ENCODE measurements at places on chromosomes 12 and 14.

DNA sequence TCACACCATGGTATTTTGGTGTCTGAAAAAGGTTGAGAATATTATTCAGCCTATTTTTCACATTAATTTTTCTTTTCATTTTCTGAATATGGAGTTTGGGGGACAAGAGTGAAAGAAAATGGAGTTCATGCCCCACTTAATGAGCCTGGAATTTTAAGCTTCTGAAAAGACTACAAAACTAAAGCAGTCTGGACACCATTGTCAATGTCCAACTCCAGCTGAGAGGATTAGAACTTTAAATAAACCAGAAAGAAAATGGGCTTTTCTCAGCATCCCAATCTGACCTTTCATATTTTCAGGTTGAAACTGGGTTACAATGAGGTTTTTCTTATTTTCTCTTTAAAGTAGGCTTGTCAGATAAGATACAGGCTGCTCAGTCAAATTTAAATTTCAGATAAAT lies 207.7 kb downstream of the SLC6A15 start:
- DNase-seq = no peak

DNA sequence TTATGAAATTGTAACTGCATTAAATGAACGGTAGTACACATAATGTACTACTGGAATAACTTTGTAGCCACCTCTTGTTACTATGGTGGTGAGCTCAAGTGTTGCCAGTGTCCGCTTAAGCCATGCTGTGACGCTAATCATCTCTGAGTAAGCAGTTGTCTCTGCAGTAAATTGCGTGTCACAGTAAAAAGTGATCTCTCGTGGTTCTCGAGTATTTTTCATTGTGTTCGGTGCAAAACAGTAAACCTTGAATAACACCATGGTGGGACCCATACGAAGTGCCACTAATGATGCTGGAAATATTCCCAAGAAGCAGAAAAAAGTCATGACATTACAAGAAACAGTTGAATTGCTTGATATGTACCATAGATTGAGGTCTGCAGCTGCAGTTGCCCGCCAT lies 524.8 kb downstream of the SOX5 start:
- no peak for DNase-seq

- DNase-seq = no peak
Measured at GRCh38 chr14:37179896-37180502, 7.6 kb upstream of the SLC25A21 start.

DNA sequence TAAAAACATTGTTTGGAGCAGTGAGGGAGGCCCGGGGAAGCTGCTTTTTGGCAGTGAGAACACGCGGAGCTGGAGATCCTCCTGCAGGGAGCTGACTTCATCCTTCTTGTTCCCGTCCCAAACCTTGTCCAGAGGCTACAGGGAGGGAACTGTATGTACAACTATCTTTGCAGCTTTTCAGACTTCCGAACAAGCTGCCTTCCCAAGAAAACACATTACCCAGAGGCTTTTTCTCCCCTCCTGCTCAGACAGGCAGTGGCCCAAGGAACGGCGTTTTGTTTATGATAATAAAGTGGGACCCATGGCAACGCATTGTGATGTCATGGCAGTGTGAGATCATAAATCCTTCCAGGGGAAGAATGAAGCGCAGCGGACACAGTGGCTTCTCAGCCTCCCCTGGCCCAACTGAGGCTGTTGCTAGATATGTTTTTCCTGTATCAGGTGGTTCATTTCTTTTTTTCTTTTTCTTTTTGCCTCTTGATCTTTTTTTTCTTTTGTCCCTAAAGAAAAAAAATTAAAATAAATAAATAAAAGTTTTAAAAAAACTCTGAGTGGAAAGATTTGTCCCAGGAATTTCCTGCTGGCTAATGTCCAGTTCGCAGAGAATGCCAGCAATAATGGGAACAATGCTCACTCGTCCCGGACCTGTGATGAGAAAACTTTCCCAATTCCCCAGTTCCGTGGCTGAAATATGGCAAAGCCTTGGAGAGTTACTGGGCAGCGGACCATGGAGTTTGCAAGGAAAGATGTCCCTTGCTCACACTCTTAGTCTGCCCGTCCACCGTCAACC lies 103.4 kb upstream of the MAP1LC3B2 start:
- DNase-seq = no peak

GRCh38 chr12:119036878-119037825 lies 55.8 kb downstream of the SRRM4 start:
- DNase-seq = no peak

DNA sequence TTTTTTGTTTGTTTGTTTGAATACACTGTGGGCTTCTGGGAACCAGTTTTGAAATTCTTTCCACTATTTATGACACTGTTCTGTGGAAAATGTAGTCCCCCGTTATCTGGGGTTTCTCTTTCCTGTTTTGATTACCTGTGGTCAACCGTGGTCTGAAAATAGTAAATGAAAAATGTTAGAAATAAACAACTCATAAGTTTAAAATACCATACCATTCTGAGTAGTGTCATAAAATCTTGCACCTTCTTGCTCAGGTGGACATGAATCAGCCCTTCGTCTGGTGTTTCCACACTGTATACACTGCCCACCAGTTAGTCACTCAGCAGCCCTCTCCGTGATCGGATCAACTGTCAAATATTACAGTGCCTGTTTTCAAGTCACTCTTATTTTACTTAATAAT lies 5.1 kb upstream of the PAPOLA start:
- DNase-seq = no peak

- DNase-seq = no peak
Measured at GRCh38 chr12:57552306-57552651, 2.4 kb downstream of the KIF5A start.

DNA sequence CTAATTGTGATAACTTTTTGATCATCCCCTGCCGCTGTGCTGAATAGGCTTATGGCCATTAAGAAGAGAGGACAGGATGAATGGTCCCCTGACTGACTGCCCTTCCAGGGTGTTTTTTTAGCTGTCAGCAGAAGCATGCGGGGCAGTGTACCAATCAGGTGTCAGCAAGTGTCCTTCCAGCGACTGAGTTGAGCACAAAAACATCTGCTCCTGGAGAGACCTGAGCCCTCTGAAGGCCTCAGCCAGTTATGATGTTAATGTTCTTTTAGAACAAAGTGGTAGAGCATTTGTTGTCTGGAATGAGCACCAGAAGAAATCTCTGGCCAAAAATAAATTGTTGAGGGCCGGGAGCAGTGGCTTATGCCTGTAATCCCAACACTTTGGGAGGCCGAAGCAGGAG lies 37.5 kb downstream of the P2RX7 start:
- DNase-seq = no peak

- no peak for DNase-seq
Measured at GRCh38 chr14:39138440-39138839, 24.3 kb downstream of the GEMIN2 start.

Measured in anterior cingulate cortex (tissue), 58 donors.